Esophagus squamous epithelium (tissue), 5 donors: ENCODE measurements at places on chromosomes 5 and 9.

DNA sequence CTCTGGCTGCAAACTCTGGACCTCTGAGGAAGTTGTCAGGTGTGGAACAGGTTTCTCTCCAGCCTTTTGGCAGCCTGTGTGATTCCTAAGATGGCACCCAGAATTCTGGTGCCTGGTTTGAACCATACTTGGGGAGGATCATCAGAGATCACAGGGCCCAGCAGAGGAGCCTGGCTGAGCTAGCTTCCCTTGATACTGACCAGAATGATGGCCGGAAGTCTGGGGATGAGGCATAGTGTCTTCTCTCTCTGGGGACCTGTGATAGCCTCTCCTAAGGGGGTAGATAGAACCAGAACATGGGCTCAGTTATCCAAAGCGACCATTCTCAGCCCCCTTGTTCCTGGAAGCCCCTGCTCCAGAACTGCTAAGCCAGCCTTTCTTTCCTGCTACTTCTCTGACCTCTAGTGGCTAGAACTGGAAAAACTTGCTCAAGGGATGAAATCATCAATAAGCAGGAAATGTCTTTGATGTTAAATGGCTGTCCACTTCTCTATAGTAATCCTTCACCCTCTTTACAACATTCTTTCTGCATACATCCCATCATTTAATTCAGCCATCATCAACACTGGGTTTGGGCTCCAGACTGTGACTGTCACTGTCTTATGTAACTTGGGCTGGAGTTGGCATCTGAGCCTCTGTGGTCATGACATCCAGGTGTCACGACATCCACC, 55.1 kb downstream of the C9orf152 start:
- no peak for DNase-seq

DNA sequence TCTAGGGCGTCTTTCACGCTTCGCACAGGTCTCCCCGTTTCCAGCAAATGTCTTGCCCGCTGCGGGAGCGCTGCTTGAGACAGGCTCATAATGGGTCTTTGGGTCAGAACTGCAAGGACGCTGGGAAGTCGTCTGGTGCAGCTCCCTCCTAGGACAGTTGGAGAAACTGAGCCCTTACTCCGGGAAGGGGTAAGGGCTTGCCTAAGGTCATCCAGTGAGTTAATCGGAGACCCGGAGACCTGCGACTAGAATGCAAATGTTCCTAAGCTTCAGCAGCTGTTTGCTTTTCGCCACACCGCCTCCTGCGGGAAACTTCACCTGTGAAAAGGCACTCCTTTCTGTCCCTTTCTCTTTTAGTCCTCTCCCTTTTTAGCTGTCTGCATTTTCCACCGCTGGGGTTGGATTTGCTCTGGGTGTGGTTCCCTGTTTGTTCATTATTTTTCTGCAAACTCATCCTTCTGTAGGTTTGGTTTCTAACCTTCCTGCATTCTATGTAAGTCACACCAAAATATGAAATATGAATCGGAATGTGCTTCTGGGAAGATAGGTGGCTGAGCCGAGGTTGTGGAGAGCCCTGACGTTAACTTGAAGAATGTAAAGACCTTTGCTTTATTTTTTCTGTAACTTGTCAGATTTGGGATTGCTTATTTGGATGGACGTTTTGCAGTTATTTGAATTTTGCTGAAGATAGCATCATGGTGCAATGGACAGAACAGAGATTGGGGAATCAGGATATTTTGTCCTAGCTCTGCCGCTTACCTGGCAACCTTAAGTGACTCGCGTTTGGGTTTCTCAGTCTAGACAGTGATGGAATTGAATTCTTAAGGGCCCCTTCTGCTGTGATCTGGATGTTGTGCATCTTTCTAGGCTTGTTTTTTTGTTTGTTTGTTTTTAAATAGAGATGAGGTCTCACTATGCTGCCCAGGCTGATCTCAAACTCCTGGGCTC, 909 bp downstream of the SLC36A1 start:
- DNase-seq = no peak

- DNase-seq = no peak
Observed at GRCh38 chr5:56175021-56175420, 58.1 kb downstream of the ANKRD55 start.

DNA sequence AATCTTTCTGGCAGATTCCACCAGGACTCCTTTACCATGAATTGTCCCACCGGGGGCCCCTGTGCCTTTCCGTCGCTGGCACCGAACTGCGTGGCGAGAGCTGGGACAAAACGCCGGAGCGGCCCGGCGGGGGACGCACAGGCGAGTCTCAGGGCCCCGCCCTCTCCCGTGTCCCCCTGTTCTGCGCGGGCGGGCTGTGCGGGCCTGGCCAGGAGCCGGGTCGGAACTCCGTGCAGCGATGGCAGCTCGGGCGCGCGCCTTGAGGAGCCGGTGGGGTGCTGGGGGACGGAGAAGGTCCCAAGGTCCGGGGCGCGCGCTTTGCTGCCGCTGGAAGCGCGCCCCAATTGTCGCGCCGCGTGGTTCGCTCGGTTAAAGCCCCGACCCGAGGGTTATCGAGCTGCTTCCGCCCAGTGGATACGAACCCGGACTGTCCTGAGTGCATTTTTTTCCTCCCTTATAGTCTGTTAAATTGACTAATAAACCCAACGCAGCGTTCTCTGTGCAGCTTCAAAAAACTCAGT, 125.3 kb downstream of the TMEM174 start:
- DNase-seq = no peak

DNA sequence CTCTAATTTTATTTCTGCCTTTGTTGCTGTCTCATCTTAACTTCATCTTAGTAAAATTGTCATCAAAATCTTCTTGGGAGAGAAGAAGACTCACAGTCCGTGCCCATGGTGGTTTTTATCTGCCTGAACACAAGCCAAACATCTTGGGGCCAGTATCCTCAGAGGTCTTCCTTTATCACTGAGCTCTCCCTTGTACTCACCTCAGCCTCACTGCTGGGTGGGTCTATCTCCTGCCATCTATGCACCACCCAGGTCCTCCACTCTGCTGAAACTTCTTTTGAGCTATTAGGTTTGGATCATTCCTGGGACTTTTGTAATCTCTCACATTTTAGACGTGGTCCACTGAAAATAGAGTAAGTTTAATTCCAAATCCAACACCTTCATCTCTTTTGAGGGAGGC, 116.3 kb upstream of the EPB41L4A start:
- no peak for DNase-seq

DNA sequence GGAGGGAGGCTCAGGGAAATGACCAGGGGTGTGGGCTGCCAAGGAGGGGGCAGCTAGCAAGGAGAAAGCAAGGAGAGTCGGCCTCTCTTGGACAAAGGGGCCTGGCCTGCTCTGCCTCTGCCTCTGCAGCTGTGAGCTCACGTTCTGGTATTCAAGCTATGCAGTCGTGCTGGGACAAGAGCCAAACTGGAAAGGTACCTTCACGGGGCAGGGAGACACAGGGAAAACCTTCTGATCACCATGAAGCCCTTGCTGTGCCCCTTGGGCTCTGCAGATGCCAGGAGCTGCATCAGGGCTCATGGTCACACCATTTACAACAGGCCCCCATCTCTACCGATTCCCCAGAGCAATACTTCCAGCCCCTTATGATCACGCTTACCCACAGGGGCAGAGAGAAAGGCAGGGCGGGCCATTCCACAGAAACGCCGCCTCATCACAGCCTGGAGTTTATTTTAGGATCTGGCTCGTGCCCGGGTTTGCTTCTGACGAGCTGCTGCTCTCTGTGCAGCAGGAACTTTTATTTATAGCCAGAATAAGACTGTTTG, 63.2 kb downstream of the PRRT1B start:
- DNase-seq = no peak

GRCh38 chr9:20538956-20539355, 83.3 kb downstream of the MLLT3 start:
- DNase-seq = no peak

DNA sequence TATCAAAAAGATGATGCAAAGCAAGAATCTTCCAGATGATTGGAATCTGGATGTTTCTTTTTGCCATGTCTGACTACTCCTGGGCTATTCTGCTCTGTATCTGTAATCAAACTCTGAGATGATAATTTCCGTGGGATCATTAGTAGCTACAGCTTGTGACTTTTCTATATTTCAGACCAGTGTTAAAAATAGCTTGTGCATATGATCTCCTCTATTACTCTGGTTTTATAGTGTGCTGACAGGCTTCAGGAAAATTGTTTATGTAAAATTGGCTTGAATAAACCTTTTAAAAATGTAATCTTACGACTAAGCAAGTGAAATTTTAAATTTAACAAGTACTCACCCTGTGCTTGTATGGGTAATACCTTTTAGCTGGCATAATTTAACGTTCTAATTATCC, 40.4 kb downstream of the NAA35 start:
- no peak for DNase-seq

- DNase-seq = no peak
Observed at GRCh38 chr5:91339063-91339705, 43.9 kb downstream of the ARRDC3 start.

GRCh38 chr5:135265497-135266302, 133.3 kb downstream of the MACROH2A1 start:
- DNase-seq = no peak

DNA sequence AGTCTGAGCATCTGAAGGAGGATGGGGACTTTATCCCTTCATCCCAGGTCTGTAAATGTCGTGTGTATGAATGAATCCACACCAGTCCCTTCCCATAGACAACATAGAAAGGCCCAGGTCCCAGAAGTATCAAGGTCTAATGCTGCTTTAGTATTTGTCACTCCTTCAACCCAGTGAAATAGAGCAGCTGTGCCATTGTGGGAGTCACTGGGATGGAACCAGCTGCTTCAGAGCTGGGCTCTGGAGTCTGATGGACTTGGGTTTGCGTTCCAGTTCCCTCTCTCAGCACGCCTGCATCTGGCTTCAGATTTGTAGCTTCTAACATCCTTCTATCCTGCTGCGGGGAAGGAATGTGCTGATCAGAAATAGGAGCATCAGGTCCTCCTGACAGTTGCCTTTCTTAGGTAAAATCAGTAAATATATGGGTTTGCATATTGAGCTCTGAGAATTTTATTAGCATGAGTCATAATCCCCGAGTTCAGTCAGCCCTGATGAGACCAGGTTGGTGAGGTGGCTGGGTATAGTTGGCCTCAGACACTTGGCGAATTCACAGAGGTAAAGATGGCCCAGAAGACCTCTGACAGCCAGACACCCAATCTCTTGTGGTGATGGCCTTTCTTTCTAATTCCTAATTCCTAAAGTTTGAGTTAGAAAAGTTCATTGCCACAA, 10.1 kb downstream of the ACO1 start:
- DNase-seq = no peak

- DNase-seq = no peak
Observed at GRCh38 chr9:88821033-88821745, 170.1 kb upstream of the S1PR3 start.

GRCh38 chr5:69006030-69006429, 87.8 kb upstream of the SLC30A5 start:
- no peak for DNase-seq

DNA sequence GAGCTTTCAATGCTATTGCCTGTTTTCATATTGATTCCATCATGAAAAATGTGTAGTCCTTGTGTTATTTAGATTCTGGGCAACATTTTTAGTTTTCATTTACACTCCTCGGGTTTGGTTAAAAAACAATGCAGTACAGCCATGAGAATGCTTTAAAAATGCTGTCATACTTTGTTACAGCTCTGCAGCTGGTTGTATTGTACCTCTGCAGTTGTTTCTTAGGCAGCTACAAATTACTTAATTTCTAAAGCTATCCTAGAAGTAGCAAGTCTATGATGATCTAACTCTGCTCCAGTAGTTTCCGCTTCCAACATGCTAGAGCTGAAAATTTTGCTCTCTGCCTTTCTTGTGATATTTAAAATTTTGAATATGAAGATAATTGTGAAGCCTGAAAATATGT, 20.2 kb downstream of the SNX18 start:
- DNase-seq = no peak

GRCh38 chr5:144210655-144211054, 40.0 kb downstream of the KCTD16 start:
- no peak for DNase-seq

DNA sequence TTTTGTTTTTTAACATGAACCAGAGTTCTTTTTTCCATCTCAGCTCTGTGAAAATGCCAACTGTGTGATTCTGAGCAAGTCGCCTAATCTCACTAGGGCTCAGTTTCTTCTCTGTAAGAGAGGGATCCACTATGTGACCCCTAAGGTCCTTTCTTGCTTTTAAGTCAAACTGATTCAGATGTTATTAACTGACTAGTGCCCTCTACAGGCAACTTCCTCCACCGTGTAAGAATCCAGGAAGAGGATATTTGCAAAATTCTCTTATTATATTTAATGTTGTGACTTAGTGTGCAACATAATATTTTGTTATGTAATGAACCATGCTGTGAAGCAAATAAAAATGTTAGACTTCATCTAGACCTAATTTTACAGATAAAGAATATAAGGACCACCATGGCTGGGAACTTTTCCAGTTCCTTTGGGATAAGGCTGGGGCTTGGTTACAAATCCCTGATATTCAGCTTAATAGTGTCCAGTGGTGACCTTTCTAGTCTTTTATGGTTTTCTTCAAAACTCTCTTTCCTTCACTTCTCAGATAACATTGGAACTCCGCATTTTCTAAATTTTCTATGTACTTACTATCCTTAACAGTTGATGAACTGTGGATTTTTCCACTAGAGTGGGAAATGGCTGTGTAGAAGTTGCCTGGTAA, 244.7 kb downstream of the PIK3R1 start:
- no peak for DNase-seq

- no peak for DNase-seq
Observed at GRCh38 chr9:107375651-107376369, 92.7 kb downstream of the RAD23B start.

DNA sequence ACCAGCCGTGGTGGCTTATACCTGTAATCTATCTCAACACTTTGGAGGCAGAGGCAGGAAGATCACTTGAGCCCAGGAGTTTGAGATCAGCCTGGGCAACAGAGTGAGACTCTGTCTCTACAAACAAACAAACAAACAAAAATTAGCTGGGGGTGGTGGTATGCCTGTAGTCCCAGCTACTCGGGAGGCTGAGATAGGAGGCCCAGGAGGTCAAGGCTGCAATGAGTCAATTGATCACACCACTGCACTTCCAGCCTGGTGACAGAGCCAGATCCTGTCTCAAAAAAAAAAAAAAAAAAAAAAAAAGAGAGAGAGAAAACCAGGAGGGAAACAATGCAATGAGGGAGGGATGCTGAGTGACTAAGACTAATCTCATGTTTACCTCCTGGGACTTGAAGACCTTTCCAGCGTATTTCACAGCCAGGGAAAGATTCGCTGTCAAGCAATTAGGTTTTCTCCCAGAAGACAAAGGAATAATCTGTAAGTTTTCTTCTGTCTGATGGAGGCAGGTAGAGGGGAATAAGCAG, 51.1 kb upstream of the MIER3 start:
- no peak for DNase-seq
